ENCODE measurements at places on chromosomes 2 and 18. TPM values are rescaled to one million over a fixed set of nuclear protein-coding genes. Genes with fewer than 3 reads are reported as not detected.

MXD1 gene
- 6.5 TPM for total RNA-seq

SIX2 gene
- total RNA-seq, result not detected

C2orf15 gene
- 1.6 TPM for total RNA-seq

ZNF385B gene
- total RNA-seq, result not detected

LMAN1 gene
- total RNA-seq, result 64.7 TPM

ANKZF1 gene
- total RNA-seq, result 57.6 TPM

INHA gene
- total RNA-seq, result not detected

Data from uterus (tissue), 4 donors.